A549 treated with CORT108297 at 1 μM for 4 hours (cell line): ENCODE measurements at places on chromosomes 13 and 19. TPM values are rescaled to one million over a fixed set of nuclear protein-coding genes. Genes with fewer than 3 reads are reported as not detected.

Gene KIR2DL1
- total RNA-seq: not detected in 5 replicates

Gene IGFL2
- 0.32 to 1.3 TPM (median 0.74 TPM) in 5 replicates for total RNA-seq

Gene SLC10A2
- total RNA-seq: not detected in 5 replicates

Gene OR7D2
- not detected in 5 replicates for total RNA-seq

Gene TEX29
- 0.13 to 0.29 TPM in 2 of 5 replicates, not detected in the others for total RNA-seq
